ENCODE measurements at places on chromosomes 7 and 10.

GRCh38 chr10:63094405-63094804 is 38.7 kb upstream of the NRBF2 start:
- DNase-seq: no peak

DNA sequence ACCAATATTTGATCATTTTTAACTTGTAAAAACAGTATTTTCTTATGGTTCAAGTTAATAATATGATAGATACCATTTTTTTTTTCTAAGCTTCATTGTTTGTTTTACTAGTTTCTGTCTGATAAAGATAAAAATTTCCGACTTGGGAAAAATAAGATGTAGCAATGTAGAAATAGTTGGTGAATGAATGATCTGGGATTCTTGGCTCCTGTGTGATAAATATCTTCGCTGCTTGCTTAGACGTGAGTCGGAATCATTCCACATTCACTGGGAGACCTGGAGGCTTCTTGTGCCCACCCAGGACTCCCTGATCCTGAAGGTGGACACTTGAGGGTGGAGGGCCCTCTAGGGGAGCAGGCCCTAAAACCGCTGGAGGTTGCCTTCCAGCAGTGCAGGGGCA is 47.9 kb downstream of the EXOC4 start:
- DNase-seq: no peak

- no peak for DNase-seq
Observed at GRCh38 chr10:62597226-62597625, 207.3 kb upstream of the ADO start.

DNA sequence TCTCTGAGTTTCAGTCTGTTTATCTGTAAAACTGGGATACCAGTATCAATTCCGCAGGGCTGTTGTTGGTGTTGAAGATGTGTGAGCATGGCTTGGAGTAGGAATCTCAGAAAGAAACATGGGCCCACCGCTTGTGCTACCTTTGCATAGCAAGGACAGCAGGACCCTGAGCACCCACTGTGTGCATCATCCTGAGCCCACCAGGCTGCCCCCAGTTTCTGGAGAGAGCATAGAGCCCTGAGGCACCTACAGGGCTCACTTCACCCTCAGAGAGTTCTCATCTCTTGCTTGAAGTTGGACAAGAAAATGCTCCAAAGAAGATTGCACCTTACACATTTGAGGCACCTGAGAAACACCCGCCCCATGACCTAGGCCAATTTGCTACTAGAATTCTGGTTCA is 12.9 kb downstream of the PRLHR start:
- DNase-seq: no peak

DNA sequence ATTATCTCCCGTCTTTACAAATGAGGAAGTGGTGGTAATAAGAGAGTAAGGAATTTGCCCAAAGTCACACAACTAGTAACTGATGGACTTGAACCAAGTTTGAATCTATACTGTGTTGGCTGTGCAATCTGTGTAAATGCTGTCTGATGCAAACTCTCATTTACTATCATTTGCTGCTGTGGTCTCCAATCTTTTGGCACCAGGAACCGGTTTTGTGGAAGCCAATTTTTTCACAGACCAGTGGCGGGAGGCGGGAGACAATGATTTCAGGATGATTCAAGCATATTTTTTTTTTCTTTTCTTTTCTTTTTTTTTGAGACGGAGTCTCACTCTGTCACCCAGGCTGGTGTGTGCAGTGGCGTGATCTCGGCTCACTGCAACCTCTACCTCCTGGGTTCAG is 450.0 kb upstream of the FZD8 start:
- DNase-seq: no peak

Data from NB4 (cell line).